CD4-positive, alpha-beta T cell treated with Interferon gamma for 1 hour (primary cell): ENCODE measurements at places on chromosomes 16 and 17.

DNA sequence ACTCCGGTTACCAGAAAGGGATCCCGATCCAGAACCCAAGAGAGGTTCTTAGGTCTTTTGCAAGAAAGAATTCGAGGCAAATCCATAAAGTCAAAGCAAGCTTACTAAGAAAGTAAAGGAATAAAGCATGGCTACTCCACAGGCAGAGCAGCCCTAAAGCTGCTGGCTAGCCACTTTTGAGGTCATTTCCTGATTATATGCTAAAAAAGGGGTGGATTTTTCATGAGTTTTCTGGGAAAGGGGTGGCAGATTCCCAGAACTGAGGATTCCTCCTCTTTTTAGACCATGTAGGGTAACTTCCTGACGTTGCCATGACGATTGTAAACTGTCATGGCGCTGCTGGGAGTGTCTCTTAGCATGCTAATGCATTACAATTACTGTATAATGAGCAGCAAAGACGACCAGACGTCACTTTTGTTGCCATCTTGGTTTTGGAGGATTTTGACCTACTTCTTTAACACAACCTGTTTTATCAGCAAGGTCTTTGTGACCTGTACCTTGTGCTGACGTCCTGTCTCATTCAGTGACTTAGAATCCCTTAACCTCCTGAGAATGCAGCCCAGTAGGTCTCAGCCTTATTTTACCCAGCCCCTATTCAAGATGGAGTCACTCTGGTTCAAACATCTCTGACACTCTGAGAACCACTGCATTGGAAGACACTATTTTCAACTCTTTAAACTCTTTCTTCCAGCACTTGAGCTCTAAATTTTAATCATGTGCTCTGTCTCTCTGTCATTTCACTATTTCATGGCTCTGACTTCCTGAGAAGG lies 203.6 kb upstream of the CACNG3 start:
- no peak for DNase-seq

- no peak for DNase-seq
These were observed 25.3 kb downstream of the CDIP1 start for GRCh38 chr16:4513086-4513860.

DNA sequence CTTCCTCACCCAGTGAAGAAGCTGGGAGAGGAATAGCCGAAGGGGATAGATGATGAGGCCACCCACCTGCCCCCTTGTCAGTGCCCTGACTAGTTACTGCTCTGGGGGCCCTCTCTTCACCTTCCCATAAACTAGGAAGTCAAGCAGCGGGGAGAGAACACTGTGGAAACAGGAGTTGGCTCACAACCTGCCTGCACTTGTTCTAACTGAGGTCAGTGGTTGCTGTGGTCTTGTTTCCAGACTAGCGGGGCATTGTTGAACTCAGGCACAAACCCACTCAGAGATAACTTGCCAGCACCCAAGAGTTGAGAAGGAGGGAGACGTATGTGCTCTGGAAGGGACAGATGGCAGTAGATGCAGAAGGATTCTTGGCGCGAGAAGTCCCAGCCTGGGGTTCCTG lies 48.6 kb upstream of the DDX52 start:
- DNase-seq, result no peak

DNA sequence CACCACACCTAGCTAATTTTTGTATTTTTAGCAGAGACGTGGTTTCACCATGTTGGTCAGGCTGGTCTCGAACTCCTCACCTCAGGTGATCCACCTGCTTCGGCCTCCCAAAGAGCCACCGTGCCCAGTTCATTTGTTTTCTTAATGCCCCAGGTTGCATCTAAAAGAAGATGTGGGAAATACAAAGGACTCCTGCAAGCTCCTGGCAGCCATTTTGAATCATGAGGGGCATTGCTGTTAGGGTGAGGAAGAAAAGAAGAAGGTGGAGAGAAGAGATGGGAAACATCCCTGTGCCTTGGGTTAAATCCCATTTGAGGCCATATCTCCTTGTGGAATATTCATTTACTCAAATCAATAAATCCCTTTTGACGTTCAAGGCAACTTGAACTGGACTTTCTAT lies 365.3 kb upstream of the ERCC4 start:
- DNase-seq, result no peak

- DNase-seq, result no peak
These were observed 1.1 kb upstream of the STAT5B start for GRCh38 chr17:42277342-42277712.

DNA sequence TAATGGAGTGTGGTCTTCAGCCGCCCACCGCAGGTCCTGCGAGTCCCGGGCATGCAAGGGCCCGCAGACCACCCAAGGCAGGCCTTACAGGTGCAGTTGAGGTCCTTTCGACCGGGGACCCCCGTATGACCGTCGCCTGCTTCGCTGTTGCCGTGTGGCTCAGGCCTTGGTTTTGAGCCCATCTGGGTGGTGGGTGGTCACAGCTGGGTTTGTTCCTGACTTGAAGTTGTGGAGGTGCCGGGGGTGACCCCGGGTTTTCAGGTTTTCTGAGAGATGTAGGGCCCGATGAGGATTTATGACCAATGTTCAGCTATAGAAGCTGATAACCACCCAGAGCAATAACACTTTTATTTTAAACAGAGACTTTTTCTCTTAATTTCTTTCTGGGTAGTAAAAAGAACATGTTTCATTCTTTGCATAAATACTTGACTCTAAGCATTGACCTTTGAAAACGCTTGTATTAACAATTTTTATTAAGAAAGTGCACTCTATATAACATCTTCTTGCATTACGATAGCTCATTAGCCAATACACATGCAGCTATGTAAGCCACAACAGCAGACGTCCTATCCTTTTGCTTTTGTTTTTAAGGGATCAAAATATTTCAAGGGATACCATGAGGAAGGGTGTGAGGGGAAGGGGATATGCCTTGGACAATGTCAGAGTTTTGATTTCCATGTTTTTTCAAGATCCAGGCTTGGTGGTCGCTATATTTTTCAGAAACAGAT lies 1.9 kb downstream of the FOXL1 start:
- no peak for DNase-seq

- no peak for DNase-seq
These were observed 113.9 kb upstream of the ADAMTS18 start for GRCh38 chr16:77548766-77549165.

DNA sequence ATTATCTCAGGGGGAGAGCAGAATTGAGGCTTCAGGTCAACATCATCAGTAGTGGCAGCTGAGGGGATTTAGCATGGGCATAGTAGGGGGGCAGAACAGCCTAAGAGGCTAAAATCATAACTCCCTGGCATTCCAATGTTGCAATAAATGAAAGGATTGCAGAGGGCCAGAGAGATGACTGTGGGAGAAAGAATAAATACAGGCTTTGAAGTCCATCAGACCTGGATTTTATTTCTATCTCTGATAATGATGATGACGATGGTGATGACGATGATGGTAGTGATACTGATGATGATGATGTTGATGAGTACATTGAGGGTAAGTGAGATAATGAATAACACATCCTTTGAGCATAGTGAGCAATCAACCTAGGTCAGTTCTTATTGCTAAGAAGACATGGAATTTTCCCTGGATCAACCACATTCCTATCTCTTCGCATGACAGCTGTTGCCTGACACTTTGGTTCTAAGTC lies 107.4 kb upstream of the CDH11 start:
- DNase-seq, result no peak

GRCh38 chr16:80174416-80174815 lies 366.4 kb upstream of the DYNLRB2 start:
- no peak for DNase-seq

- no peak for DNase-seq
These were observed 119.8 kb downstream of the TMEM132E start for GRCh38 chr17:34699181-34699580.

GRCh38 chr16:73062001-73062616 lies 14.2 kb upstream of the ZFHX3 start:
- DNase-seq, result no peak

DNA sequence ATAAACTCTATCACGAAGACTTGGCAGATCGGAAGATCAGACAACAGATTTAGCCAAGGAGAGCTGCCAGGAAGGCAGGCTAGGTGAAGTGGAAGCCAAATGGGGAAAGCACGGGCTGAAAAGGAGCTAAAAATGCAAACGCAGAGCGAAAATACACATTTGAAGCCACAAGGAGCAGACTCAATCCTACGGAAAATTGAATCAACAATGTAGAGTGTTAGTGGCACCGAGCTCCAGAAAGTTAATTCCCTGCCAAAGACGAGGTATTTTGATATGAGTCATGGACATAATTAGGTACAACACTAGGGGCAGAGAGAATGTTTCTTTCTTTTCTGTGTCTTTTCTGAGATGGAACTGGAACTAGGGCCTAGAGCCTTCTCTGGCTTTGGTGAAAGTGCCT lies 20.7 kb downstream of the GSG1L start:
- DNase-seq, result no peak

DNA sequence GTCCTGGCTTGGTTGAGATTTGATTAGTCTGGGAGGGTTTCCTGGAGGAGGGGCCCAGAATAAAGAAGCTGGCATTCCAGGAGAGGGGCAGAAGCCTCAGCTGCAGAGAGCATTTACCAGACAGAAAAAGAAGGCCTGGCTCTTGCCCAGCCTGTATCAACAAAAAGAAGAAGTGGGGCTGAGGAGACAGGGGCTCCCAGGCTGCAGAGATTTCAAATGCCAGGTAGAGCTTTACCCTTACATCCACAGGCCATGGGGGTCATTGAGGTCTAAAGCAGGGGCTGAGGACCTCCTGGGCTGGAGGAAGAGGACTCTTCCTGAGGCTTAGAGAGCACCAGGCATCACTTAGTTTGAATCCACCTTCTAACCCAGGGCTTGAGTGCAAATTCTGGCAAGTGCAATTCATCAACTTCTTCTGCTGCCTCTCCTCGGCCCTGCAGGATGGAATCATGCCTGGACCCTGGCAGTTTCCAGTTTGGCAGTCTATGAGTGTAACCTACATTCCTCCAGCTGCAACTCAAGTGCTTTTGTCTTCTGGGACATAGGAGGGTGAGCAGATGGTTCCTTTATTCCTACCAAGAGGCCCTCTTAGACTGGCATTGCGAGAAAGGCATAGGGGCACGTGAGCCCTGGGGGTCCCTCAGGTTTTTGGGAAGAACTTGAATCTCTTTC lies 15.3 kb downstream of the CA7 start:
- DNase-seq, result no peak

DNA sequence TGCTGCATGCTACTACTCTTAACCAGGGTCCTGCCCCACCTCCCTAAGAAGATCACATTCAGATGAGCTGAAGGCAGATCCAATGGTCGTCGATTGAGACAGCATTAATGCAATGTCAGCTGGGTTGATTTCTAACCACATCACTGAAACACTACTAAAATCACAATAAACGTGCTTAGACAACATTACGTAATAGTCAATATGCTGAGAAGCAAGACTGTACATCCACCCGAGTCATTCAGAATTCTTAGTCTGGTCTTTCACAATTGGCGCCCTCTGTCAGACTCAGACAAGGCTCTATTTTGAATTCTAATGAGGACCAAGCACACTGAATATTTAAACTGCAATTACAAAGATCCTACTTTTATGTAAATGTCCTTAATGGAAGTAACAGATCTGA lies 205.2 kb downstream of the STX8 start:
- no peak for DNase-seq

DNA sequence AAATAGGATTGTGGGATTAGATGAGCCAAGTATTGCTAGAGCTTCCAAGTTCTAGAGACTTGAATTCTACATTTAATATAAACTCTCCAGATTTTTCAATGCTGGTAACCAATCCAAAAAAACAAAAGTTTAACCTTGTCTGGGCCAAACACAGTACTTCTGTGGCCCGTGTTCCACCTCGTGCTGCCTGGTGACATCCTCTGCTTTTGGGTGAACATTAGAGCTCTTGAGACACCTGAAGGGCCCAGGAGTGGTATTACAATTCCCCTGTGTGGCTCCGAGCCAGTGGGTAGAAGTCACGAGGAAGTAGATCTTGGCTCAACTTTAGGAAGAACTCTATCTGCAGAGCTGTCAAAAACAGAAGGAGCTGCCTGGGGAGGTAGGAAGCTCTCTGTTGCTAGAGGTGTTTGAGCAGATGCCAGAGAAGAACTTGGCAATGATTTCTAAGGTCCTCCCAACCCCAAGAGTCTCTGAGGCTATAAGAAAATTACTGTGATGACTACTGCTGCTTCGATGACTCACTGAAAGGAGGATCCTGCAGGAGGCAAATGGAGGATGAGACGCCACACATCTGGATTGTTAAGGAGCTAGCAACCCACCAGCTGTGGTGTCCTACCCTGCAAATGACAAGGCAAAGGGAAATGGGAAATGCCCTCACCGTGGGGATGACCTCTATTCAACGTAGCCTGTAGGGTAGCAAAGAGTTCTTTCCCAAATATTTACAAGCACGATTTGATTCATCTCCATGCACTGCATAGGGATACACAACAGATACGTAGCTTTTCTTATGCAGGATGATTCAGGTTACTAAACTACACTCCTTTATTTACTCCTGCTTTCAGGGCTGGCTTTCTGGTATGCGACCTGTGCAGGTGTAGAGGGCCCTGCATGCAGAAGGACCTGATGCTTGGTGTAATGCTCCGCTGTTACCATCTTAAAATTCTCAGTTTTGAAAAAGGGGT lies 45.8 kb upstream of the GAS7 start:
- no peak for DNase-seq

DNA sequence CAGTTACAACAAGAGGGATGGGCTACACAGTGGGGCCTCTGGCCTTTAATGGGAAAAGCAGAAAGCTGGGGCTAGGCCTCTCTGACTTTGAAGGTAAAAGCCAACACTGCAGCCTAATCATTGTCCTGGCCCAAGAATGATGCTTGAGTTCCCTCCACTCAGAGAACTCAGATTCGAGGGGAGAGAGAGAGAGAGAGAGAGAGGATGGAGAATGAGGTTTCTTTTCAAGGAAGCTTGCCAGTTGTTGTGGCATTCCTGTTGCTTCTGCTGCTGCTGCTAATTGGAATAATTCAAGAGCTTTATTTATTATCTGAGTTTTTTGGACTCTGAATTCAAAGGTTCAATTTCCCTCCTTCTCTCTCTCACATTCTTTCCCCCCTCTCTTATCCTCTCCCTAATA lies 144.6 kb upstream of the IRX6 start:
- no peak for DNase-seq

DNA sequence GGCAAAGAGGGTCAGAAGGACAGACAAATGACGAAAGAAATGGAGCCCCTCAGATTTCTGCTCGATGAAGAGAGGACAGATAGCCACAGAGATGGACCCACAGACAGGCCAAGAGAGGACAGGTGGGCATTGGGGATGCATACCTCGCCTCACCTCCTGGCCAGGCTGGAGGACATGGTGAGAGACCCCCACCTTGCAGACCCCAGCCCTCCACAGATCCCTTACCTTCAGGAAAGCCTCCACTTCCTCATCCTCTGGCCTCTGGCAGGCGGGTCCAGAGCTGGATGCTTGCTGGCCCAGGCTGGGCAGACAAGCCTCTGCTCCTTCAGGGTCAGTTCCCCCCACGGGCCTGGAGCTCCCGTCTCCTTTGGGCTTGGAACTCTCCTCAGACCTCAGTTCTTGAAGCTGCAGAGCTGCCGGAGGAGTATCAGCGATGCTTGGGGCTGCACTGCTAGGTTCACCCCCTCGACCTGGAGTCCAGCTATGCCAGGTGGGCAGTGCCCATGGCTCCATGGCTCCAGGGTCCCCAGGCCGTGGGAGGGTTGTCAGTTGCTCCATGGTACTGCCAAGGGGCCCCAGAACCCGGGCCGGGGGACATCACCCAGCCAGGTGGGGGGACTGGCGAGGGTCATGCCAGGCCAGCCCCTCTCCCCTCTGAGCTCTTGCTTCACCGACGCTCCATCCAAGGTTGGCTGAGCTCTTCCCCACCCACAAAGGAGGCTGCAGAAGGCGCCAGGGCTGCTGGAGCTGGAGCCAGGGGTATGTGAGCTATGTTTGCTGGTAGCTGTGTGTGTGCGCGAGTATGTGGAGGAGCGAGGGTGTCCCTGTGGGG lies 1.0 kb downstream of the TSPOAP1 start:
- DNase-seq, result no peak
